ENCODE measurements at places on chromosomes 16 and 17.

DNA sequence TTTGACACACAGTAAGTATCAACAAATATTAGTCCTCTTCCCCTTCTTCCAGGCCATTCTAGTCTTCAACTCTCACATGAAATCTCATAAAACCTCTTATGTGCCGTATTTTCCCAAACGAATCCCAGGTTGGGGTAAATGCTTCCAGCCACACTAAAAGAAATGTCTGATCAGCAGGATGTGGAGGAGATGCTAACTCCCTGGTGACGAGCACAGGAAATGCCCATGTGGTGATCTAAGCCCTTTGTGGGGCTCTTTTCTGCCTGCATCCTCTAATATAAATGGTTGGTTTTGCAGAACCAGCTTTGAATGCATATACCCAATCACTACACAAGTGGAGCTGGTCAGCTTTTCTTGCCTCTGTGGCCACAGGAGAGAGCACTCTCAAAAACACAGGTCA lies 498.2 kb upstream of the ERCC4 start:
- DNase-seq, result no peak

- DNase-seq, result no peak
Measured at GRCh38 chr17:56648806-56649205, 55.3 kb downstream of the NOG start.

- no peak for DNase-seq
Measured at GRCh38 chr17:66691644-66692420, 143.1 kb upstream of the CACNG5 start.

DNA sequence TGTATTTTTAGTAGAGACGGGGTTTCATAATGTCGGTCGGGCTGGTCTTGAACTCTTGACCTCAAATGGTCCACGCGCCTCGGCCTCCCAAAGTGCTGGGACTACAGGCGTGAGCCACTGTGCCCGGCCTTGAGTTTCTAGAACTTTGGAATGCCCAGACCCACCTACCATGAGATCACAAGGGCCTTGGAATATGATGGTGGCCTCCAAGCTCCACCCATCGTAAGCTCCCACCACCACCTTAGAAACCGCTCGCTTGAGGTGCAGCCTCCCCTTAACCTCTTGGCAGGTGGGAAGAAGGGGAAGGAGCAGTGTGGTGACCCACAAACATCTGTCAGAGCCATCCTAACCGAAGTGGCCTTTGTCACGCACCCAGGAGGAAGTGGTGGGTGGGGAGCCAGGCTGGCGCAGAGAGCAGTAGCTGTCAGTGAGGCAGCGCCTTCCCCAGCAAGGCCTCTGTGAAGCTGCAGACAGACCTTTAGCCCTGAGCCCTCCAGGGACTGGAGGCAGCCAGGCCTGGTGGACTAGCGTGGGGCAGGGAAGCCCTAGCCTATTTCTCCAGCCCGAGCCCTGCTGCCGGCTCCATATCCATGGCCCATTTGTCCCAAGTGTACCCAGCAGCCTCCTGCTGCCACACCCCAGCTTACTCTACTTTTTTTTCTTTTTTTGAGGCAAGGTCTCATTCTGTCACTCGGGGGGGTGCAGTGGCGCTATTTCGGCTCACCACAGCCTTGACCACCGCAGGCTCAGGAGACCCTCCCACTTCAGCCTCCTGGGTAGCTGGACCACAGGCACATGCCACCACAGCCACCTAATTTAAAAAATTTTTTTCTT lies 13.1 kb upstream of the SEPHS2 start:
- DNase-seq, result peak; percentile 97

GRCh38 chr16:63789603-63790002 lies 1332.3 kb downstream of the CDH11 start:
- DNase-seq, result peak; percentile 0

- no peak for DNase-seq
Measured at GRCh38 chr16:85235991-85236817, 123.9 kb upstream of the CIBAR2 start.

DNA sequence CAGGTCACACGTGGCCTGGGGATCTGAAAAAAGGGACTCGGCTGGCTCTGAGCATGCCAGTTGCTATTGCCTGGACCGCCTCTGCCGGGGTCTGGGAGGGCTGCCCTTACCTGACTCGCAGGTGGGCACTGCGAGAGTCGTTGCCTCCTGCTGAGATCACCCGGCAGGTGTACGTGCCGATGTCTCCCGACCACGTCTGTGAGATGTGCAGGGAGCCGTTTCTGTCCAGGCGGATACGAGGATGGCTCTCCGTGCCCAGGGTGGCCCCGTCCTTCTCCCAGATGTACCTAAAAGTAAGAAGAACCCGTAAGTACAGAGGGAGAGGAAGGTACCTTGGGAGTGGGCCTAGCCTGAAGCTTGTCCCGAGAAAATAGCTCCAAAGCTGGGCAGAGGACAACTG lies 112.0 kb upstream of the CDC42EP4 start:
- DNase-seq, result no peak

- no peak for DNase-seq
Measured at GRCh38 chr16:86568677-86569623, 2.3 kb downstream of the FOXC2 start.

- no peak for DNase-seq
Measured at GRCh38 chr17:75191584-75191983, 8.8 kb upstream of the SUMO2 start.

DNA sequence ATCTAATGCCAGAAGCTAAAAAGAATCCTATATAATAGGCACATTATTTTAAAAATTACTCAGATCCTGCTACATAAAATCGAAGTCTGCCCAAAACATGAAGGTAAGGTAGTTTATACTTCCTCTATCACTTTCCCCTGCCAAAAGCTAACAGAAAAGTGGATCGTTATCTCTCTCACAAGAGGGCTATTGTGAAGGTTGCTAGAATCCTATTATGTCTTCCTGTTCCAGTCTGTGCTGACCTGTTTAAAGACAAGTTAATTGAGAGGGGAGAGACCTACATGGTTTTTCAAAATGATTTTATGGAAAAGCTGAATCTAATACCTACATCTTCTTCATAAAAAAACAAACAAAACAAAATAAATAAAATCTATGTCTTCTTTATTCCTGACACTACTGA lies 1410.9 kb upstream of the CDH8 start:
- no peak for DNase-seq

- DNase-seq, result no peak
Measured at GRCh38 chr16:86418981-86419380, 91.3 kb upstream of the FOXF1 start.

GRCh38 chr17:33924104-33924503 lies 331.0 kb upstream of the CCL2 start:
- no peak for DNase-seq

DNA sequence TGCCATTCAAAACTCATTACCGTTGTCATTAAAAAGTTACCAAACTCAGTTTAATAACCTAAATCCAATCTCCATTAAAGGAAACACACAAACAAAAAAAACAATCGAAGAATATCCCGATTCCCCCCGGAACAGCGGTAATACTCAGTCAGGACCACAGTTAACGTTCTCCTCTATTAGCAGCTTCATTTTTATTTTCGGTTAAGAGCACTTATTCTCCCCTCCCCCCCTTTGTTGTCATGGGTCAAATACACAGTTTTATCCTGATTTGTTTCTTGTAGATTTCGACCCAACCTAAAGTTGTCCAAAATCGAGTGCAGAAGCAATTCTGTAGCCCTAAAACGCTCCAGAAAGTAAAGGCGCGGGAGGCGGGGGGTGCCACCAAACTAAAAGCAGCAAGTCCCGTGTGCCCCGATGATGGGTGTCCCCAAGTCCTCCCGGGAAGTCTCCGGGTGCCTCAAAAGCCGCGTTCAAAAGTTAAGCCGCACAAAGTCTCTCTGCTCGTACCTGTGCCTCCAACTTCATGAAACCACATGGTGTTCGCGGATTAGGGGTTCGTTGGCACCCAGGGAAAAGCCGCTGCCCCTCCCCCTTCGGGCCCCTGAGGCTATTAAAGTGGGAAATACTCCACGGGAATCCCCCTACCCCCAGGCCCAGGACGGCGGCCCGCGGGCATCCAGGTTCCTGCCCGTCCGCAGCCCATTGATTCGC lies 996 bp downstream of the SUMO2 start:
- DNase-seq, result peak; percentile 41

- DNase-seq, result no peak
Measured at GRCh38 chr17:58611331-58611730, 80.5 kb downstream of the TEX14 start.

DNA sequence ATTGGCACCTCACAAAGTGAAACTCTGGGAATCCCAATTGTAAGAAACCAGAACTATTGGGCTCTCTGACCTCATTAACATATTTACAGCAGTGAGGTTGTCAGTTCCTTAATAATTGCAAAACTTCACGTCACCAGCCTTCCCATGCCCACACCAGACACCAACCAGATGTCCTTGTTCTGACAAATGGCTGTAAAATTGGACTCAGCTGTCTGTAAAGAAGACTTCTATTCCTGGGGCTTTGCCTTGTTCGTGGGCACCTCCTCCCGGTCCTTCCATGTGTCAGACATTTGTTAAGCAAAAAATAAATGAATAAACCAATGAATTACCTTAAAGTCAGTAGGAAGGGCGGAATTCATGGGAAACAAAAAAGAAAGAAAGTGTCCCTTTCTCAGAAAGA lies 284.3 kb upstream of the CDH11 start:
- no peak for DNase-seq

GRCh38 chr17:64778240-64779097 lies 116.4 kb upstream of the SMURF2 start:
- peak; percentile 34 for DNase-seq

- DNase-seq, result no peak
Measured at GRCh38 chr17:40726919-40727318, 23.4 kb upstream of the KRT24 start.

DNA sequence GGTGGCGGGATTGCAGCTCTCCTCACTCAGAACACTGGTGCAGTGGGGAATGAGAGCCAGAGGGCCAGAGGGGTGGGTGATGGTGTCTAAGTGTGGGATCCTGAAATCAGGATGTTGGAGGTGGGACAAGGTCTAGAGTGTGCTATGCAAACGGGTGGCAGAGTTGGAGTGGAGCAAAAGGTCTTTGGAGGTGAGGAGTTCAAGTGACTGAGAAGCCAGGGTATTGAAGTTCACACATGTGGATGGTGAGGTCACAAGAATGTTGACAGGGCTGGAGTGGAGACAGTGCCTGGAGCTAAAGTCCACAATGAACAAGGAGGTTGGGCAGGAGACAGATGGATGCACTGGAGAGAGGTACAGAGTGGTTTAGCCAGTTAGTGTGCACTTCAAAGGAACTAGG lies 38.3 kb upstream of the MAP3K14 start:
- DNase-seq, result no peak

DNA sequence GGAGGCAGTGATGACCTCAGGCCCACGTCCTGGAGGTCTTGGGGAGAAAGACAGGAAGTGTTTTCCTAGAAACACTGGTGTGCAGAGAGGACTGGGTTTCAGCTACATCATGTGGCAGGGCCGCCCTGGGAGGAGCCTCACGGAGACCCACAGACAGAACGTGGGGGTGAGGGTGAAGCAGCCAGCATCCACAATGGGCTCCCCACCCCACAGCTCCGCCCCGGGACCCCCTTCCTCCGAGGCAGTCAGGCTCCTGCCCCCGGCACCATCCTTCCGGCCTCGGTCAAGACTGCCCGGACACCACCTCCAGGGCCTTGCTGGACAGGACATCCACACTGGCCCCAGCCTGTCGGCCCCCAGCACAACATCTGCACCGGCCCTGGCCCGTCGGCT lies 51.1 kb downstream of the LMF1 start:
- DNase-seq, result no peak

GRCh38 chr17:8426094-8426720 lies 9.5 kb upstream of the NDEL1 start:
- no peak for DNase-seq

GRCh38 chr16:66899945-66900710 lies 18.6 kb downstream of the CDH16 start:
- no peak for DNase-seq

DNA sequence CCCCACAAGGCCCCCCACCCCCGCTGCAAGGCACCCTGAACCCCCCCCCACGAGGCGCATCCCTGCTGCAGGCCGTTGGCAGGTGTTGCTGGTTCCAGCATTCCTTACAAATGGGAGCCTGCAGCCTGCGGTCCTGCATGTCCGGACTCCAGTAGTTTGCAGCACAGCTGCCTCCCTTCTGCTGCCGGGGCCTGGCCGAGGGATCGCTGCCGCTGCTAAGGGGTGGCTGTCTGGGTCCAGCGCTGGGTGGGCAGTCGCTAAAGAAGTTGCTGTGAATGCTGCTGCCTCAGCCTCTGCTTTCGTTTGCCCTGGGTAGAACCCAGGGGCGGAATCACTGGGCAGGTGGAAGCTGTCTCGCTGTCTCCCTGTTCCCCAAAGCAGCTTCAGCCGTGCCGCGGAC lies 11.8 kb downstream of the UTS2R start:
- no peak for DNase-seq

DNA sequence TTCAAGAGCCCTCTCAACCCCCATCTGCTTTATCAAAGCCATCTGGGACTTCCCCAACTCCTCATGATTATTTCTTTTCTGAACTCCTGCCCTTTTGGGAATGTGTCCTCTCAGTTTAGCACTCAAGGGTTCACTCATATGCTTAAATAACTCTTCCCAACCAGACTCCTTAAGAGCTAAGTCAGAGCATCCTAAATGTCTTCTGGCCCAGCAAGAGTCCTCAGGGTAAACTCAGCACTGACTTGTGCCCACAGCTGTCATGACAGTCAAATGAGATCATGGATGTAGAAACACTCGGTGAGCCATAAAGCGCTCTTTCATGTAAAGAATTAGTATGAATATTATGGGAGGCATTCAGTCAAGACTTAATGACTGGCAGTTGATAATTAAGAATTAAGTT lies 85.9 kb downstream of the TEX14 start:
- DNase-seq, result no peak

DNA sequence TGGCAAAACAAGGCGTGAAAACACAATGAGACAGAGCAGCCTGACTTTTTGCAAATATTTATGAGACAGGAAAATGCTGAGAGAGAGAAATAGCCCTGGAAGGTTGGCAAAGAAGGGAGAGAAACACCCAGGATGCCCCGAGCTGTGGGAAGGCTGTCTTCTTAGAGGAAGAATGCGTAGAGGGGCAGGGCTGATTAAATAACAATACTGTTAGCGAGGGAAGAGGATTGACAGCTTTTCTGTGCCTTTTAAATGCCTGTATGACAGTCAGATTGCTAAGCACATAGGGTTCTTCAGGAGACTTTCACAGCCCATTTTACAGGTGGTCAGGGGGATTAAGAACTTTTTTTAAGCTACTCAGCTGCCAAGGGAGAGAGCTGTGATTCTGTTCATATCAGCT lies 219.2 kb downstream of the SHISA9 start:
- DNase-seq, result no peak

- no peak for DNase-seq
Measured at GRCh38 chr16:62615526-62615925, 579.3 kb upstream of the CDH8 start.

GRCh38 chr17:50352693-50353599 lies 7.0 kb downstream of the XYLT2 start:
- DNase-seq, result no peak

Data from activated CD4-positive, alpha-beta T cell treated with anti-CD3 and anti-CD28 coated beads, Interleukin-2, Interleukin-6, amounts not matched to agents 100 ng/mL and 50 ng/mL, durations not matched to agents 16 hours and 8 hours (primary cell).